ENCODE measurements at places on chromosomes 6 and 20. TPM values are rescaled to one million over a fixed set of nuclear protein-coding genes. Genes with fewer than 3 reads are reported as not detected.

KCNK15 gene
- polyA plus RNA-seq, result 0.85 TPM

PRSS16 gene
- 32.4 TPM for polyA plus RNA-seq

ANKEF1 gene
- 2.8 TPM for polyA plus RNA-seq

TCP11 gene
- not detected for polyA plus RNA-seq

PSMB8 gene
- polyA plus RNA-seq, result 61.5 TPM

RHAG gene
- 0.03 TPM for polyA plus RNA-seq

SIGLEC1 gene
- polyA plus RNA-seq, result 11.0 TPM

WFDC10B gene
- not detected for polyA plus RNA-seq

SLCO4A1 gene
- 37.8 TPM for polyA plus RNA-seq

CPNE1 gene
- polyA plus RNA-seq, result 146 TPM

HLA-DQB2 gene
- not detected for polyA plus RNA-seq

MOCS1 gene
- polyA plus RNA-seq, result 20.1 TPM

SRSF3 gene
- polyA plus RNA-seq, result 227 TPM

ZBTB9 gene
- 1.8 TPM for polyA plus RNA-seq

ARMH2 gene
- not detected for polyA plus RNA-seq

ASIP gene
- 0.39 TPM for polyA plus RNA-seq

ZNF334 gene
- 2.9 TPM for polyA plus RNA-seq

MEI4 gene
- polyA plus RNA-seq, result 0.41 TPM

ARHGAP40 gene
- 0.06 TPM for polyA plus RNA-seq

BMP2 gene
- 2.6 TPM for polyA plus RNA-seq

PLA2G7 gene
- 0.34 TPM for polyA plus RNA-seq

KHDC1L gene
- polyA plus RNA-seq, result not detected

SGK2 gene
- polyA plus RNA-seq, result 16.5 TPM

BPI gene
- polyA plus RNA-seq, result 3.5 TPM

KIFC1 gene
- 0.56 TPM for polyA plus RNA-seq

VIP gene
- polyA plus RNA-seq, result 0.79 TPM

SLC52A3 gene
- 0.62 TPM for polyA plus RNA-seq

DYNLT2 gene
- polyA plus RNA-seq, result 0.76 TPM

MYL9 gene
- 19.9 TPM for polyA plus RNA-seq

ENPP4 gene
- polyA plus RNA-seq, result 6.9 TPM

HRH3 gene
- 0.10 TPM for polyA plus RNA-seq

ADTRP gene
- polyA plus RNA-seq, result 1.1 TPM

STX11 gene
- polyA plus RNA-seq, result 84.1 TPM

CST4 gene
- polyA plus RNA-seq, result not detected

BCAS1 gene
- polyA plus RNA-seq, result 0.24 TPM

PGBD1 gene
- polyA plus RNA-seq, result 2.0 TPM

LY6G6C gene
- polyA plus RNA-seq, result not detected

CLPSL2 gene
- 1.3 TPM for polyA plus RNA-seq

RAET1L gene
- not detected for polyA plus RNA-seq

UBD gene
- 2.4 TPM for polyA plus RNA-seq

SRC gene
- 13.5 TPM for polyA plus RNA-seq

CAGE1 gene
- polyA plus RNA-seq, result not detected
